NAMALWA (cell line): ENCODE measurements at places on chromosomes 16 and 17.
A peak's percentile ranks its signal among the peaks of the same experiment; 100 is the strongest.

DNA sequence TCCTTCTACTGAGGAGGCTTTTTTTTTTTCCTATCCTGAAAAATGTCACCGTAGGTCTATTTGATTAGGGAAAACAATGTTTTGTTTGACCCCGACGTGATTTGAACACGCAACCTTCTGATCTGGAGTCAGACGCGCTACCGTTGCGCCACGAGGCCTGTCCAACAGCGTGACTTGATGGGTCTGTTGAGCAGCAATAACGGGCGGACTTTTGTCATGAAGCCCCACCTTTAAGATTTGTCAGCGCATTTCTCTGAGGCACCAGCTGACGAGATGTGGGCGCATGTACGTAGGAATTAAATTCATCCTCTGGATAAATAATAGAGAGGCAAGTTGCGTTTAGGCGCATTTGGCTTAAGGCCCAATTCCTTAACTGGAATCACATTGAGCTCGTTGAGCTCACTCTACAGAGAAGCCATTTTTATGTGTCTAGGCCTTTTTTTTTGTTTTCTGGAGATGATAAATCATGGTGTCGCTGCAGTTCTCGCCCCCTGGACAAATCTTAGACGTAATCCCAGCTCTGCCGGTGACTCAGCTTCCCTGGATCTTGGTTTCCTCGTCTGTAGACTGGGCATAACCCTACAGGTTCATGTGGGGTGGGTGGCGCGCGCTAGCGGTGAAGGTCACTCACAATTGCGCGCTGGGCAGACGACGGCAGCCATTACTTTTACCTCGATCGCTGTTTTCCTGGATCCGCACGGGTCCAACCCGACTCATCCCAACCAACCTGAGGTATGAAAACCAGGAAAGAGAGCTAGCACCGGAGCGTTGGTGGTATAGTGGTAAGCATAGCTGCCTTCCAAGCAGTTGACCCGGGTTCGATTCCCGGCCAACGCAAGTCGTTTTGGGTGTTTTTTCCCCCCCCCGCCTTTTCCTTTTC lies 10.6 kb upstream of the AURKB start:
- DNase-seq: peak; percentile 84

GRCh38 chr16:81638286-81638945 lies 140.7 kb upstream of the PLCG2 start:
- DNase-seq: no peak

- DNase-seq: no peak
Observed at GRCh38 chr17:48442819-48443218, 12.8 kb upstream of the SKAP1 start.

GRCh38 chr16:66262253-66263167 lies 104.0 kb upstream of the CDH5 start:
- DNase-seq: no peak

- DNase-seq: peak; percentile 44
Observed at GRCh38 chr16:28846933-28847273, 755 bp upstream of the TUFM start.

GRCh38 chr16:81565321-81566028 lies 120.9 kb downstream of the CMIP start:
- no peak for DNase-seq

- DNase-seq: no peak
Observed at GRCh38 chr17:56678249-56679114, 85.0 kb downstream of the NOG start.

- DNase-seq: no peak
Observed at GRCh38 chr17:17137731-17138585, 68.2 kb downstream of the PLD6 start.

- DNase-seq: no peak
Observed at GRCh38 chr17:83185023-83186002, 105.9 kb downstream of the METRNL start.

- no peak for DNase-seq
Observed at GRCh38 chr16:30979170-30980022, 5.6 kb upstream of the HSD3B7 start.

GRCh38 chr17:61384692-61385576 lies 14.7 kb upstream of the TBX2 start:
- no peak for DNase-seq

DNA sequence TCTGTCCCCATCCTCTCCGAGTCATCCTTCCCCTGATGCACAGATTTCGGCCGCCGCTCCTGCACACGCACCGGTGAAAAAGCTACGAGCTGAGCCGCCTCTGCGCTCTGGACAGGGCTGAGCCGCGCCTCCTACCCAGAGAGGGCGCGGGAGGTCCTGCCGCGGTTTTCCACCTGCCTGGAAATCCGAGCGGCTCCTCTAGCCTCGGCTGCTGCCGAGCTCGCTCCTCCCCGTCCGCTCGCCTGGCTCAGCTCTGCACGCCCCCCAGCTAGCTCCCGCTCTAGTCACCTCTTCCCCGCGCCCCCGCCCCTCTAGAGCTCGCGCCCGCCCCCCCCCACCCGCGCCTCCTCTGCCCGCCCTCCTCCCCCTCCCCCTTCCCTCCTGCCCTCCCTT lies 198 bp upstream of the SHISA9 start:
- DNase-seq: no peak
